Bronchial epithelial cell (primary cell): ENCODE measurements at places on chromosomes 5 and 9. TPM values are rescaled to one million over a fixed set of nuclear protein-coding genes. Genes with fewer than 3 reads are reported as not detected.

NSMF gene
- 15.1 and 17.9 TPM in 2 replicates for total RNA-seq

RGS14 gene
- total RNA-seq, result 6.8 and 8.4 TPM in 2 replicates

ADAMTS19 gene
- under 0.01 and 0.13 TPM in 2 replicates for total RNA-seq

NOXA1 gene
- total RNA-seq, result 0.53 and 2.3 TPM in 2 replicates

HSPA4 gene
- 122 and 142 TPM in 2 replicates for total RNA-seq
